ENCODE measurements at places on chromosomes 3 and 15.

DNA sequence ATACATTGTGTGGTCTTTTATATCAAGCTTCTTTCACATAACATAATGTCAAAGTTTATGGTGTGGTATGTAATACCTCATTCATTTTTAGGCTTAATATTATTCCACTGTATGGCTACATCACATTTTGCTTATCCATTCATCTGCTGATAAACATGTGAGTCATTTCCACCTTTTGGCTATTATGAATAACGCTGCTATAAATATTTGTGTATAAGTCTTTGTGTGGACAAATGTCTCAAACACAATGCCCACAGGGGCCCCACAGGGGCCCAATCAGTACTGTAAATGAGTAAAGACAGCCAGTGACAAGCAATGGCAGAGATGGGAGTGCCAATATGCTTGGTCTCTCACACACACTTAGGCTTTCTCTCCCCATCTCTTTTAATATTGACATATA lies 54.2 kb downstream of the PIK3R4 start:
- DNase-seq, result no peak

DNA sequence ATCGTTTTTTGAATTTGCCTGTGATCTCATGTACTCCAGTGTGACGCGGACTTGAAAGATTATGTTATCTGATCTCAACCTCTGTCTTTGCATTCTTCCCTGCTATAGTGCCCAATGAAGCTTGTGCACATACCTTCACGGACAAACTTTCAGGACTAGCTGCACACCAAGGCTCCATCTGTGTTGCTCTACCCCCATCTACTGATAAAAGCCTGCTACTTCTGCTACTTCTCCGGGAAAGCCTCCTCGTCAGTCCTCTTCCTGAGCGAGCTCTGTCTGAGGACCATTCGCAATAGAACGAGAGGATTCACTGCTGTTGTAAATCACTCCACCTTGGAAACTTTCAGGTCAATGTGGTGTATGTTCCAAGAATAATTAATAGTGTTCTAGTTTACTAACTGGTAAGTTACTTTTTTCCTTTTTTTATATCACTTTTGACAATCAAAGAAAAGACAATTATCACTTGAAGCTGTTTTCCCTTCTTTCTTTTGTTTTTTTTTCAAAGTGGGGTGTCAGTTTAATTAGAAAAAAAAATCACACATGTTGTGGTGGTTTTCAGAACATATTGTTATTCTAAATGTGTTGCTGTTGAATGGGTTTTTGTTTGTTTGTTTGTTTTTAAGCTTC lies 217.6 kb downstream of the ARRDC4 start:
- DNase-seq, result peak; percentile 1

DNA sequence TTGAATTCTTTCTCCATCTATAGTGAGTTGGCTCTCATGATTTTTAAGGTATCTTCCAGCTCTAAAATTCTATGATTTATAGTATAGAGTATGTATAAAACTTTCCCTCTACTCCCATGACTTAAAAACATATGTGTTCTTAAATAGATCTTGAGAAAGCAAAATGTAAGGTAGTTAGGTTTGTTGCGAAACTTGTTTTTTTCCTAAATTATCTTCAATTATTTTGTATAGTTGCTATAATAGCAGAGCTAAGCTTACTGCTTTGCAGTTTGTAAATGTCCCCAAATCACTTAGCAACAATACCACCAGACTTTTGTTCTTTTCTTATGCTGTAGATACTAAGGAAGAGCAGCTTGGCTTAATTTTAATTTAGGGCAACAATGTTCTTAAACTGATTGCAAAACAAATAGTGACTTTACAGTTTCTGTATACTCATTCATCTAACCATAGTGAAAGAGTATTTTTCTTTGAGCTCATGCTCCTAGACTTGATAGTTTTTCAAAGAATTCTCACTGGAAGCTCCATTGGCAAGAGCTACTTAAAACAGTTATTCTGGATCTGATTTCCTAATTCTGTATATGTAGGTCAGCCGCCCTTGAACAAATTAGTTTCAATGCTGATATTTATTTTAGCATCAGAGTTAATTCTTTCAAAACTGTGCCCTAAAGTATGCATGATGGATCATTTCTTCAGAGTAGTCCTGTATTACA lies 61.2 kb downstream of the LYSMD4 start:
- no peak for DNase-seq

- no peak for DNase-seq
Observed at GRCh38 chr3:178603735-178604134, 67.5 kb downstream of the KCNMB2 start.

DNA sequence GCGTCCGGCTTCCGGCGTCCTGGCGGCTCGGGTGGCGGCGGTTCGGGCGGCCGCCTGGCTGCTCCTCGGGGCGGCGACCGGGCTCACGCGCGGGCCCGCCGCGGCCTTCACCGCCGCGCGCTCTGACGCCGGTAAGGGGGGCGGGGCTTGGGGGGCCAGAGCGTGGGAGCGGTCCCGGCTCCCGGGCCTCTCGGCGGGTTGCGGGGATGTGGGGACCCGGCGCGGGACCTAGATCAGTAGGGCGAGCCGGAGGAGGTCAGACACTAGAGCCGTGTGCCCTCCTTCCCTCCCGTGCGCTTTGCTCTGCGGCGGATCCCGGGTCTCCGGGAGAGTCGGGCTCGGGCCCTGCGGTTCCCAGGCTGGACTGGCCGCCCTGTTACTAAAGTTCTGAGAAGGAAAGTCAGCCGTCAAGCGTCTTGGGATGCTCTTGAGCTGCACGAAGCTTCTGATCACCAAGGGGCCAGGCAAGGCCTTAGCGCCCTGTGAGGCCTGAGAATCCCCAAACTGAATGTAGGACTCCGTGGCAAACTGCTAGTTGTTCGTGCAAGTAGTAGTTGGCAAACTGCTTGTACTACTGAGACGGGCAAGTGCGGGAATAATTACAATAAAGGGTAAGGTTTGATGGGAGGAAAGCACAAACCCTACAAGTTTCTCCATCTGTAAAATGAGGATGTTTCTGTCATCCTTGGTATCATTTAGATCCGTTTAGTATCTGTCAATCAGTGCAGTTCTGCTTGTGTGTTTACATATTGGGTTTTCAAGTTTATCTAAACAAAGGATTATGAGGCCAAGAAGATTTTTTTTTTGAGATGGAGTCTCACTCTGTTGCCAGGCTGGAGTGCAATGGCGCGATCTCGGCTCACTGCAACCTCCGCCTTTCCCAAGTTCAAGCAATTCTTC lies 587 bp downstream of the PIGX start:
- DNase-seq, result peak; percentile 57

Data from NCI-H2107 (cell line).